ENCODE measurements at places on chromosomes 11 and 22.

DNA sequence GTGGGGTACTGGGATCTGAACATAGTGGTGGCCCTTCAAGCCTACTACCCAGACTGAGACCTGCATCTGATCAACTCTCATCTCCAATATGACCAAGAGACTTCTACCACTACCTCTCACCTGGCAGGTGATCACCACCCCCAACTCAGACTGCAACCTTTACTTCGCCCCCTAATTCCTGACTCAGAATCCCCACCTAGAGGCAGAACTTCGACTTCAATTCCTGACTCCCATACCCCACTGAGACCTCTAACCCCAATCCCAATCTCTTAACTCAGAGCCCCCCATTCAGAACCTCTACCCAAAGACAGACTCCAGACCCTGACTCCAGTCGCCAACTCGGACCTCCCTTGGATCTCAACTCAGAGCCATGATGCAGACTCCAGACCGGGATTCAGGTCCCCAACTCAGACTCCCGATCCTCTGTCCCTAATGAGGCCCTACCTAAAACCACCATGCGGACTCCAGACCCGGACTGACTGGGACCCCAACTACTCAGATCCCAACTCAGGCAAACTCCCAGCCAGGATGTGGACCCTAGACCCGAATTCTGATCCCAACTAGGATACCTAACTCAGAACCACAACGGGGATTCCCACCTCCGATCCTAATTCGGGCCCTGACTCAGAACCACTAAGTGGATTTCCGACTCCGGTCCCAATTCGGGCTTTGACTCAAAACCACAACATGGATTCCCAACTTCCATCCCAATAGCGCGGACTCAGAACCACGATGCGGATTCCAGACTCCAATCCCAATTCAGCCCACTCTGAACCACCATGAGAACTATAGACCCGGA lies 1.2 kb downstream of the KCNQ1OT1 start:
- no peak for DNase-seq

- no peak for DNase-seq
Measured at GRCh38 chr11:94775567-94776327, 7.6 kb downstream of the AMOTL1 start.

DNA sequence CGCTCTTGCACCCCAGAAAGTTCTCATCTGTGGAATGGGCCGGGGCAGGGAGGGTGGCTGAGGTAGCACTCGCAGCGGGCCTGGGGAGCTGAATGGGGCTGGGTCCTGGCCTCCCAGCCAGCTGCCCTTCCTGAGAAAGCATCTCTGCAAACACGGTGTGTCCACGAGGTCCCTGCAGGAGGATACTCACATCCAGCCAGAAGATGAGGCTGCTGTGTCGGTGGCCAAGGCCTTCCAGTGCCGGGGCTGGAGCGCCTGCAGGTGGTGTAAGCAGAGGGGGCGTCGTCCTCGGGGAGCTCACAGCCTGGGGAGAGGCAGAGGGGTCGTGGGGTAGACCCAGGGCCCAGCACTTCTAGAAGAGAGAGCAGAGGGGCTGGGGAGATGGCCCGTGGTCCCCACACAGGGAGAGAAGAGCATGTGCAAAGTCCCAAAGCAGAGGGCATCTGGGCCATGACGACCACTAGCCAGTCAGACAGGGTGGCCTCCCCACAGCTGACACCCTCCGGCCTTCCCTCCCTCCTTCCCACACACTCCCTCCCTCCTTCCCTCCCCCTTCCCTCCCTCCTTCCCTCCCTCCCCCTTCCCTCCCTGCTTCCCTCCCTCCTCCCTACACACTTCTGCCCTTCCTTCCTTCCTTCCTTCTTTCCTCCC lies 97.9 kb downstream of the WNT7B start:
- DNase-seq: no peak

DNA sequence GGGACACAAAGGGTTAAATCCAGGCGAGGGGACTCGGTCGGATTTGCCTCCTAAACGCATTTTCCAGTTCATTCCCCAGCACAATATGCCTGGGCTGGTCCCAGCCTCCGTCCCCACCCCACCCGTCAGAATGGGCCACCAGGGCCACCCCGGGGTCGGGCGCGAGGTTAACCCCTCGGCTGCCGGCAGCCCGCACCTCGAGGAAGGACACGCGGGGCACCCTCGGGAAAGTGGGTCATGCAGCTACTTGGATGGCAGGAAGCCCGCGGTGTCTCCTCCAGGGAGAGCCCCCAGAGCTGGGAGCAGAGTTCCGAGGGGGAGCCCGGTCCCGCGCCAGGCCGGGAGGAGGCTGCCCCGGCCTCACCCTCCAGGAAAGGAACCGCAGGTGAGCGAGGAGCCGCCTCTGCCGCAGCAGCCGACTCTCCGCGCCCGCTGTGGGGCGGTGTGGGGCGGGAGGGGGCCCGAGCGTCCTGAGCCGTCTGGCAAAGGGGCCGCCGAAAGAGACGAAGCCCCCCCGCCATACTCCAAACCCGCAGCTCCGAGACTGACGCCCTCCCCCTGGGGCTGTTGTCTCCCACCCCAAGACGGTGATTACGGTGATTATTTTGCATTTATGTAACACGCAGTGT lies 1.4 kb downstream of the NECTIN1 start:
- no peak for DNase-seq

DNA sequence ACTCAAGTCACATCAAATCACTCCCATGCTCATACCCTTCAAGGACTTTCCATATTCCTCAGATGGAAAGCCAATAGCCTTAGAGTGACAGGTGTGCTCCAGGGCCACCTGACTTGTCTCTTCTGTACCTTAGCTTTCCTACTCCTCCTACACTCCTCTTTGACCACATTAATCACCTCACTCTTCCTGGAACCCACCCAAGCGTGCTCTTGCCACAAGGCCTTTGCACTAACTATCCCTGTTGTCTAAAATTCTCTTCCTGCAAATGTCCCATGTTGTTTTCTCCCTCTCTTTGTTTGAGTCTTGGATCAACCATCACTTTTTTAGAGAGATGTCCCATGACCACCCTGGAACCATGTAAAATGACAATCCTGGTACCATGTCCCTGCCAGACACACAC lies 244.1 kb downstream of the AASDHPPT start:
- DNase-seq: no peak

DNA sequence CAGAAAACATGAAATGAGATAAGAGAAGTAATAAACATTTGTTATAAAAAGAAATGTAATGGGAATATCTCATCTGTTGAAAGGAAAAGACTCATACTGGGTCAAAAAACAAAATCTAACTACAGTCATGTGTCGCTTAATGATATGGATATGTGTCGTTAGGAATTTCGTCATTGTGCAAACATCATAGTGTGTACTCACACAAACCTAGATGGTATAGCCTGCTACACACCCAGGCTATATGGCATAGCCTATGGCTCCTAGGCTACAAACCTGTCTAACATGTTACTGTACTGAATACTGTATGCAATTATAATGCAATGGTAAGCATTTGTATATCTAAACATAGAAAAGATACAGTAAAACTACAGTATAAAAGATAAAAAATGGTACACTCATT lies 89.8 kb upstream of the ZC3H12C start:
- DNase-seq: no peak

GRCh38 chr11:36243641-36244040 lies 45.6 kb downstream of the COMMD9 start:
- DNase-seq: no peak

DNA sequence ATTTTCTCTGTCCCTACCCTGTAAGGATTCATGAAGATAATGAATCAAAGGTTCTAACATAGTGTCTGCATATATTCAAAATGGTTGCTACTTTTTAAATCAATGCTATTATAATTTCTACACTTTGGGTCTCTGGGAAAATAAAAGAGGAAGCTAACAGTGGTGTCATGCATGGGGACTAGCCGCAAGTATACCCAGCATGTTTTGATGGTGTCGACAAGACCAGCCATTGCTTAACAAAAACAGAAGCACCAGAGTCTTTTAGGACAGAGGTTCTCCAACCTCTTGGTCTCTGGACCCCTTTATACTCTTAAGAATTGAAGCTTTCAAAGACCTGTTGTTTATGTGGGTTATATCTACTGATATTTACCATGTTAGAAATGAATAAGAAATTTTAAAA lies 37.8 kb downstream of the RNF141 start:
- DNase-seq: no peak

- no peak for DNase-seq
Measured at GRCh38 chr11:106070606-106071005, 6.5 kb downstream of the KBTBD3 start.

GRCh38 chr11:43403357-43404231 lies 44.9 kb downstream of the TTC17 start:
- DNase-seq: no peak

GRCh38 chr11:83093634-83094033 lies 21.9 kb upstream of the RAB30 start:
- DNase-seq: no peak

DNA sequence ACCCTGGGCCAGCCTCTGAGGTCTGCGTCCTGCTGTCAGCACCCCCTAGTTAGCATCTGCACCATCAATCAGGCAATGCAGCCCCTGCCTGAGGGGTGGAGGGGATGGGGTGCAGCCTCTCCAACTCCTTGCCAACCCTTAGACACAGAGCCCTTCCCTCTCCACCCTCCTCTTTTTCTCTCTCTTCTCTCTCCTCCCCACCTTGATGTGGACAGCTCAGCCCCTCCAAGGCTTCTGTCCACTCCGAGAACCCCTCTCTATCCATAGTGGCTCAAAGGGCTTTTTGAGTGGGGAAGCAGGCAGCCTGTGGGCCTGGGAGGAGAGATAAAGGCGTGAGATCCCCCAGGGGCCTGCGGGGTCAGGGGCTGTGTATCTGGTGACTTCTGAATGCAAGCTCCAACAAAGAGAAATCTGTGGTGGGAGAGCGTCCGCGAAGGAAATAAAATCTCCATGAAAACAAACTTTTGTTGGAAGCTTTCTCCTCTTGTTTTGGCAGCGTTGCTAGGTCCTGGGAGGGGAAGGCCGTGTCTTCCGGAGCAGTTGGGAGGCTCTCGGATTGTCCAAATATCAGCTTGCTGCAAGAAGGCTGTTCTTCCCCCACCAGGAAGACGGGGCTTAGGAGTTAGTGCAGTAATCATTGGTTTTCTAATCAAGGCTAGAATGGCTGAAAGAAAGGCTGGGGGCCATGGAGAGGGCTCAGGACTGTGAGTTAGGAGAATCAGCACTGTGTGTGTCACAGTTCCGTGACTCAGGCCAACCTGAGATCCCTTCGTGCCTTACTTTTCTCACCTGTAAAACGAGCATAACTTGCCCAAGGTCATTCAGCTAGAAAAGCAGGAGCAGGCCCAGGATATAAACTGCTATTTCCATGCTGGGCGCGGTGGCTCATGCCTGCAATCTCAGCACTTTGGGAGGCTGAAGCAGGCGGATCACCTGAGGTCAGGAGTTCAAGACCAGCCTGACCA lies 50.3 kb downstream of the PKNOX2 start:
- DNase-seq: no peak

DNA sequence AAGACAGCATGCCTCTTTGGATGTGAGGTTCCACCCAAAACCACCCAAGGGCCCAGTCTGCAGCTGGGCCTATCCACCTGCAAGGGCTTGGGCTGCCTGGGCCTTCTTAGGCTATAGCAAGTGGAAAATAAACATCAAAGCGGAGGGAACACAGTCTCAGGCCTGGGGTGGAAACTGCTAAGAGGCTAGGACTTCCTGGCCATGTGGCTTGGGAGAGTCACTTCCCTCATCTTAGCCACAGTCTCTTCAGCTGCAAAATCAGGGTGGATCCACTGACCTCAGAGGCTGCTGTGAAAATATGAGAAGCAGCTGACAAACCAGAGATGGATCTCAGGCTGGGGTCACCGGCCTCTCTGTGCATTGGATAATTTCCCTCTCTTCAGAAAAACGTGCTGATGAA lies 30.6 kb upstream of the TFIP11 start:
- no peak for DNase-seq

DNA sequence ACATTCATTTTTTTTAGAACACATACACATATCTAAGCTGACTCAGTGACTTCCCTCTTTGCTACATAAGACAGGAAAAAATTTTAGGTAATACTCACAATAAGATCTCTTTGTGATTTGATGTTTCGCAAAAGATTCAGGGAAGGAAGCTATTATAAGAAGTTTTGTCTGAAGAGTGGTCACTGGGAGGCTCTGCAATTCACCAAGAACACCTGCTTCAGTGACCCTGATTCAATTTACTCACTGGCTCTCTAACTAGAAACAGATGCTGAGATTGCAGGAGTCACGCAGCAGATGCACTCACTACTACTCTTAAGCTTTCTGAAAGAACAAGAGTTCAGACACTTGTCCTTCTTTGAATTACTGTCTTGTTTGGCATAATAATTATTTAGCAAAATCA lies 193.6 kb upstream of the DDI1 start:
- DNase-seq: no peak

GRCh38 chr22:48546653-48547424 lies 1280.8 kb downstream of the BRD1 start:
- no peak for DNase-seq

- no peak for DNase-seq
Measured at GRCh38 chr22:44365832-44366231, 53.1 kb upstream of the SHISAL1 start.

DNA sequence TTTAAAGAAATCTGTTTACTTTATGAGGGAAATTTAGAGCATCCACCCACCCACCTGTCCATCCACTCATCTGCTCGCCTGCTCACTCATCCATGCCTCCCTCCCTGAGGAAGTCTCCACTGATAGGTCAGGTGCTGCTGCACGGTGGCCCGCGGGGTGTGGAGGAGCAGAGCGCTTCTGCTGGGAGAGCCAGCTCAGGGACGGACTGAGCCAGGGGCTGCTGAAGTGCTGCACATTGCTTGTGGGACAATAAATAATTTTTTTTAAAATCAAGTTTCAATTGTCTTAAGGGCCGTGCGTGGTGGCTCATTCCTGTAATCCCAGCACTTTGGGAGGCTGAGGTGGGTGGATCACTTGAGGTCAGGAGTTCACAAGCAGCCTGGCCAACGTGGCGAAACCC lies 148.9 kb downstream of the TBC1D22A start:
- DNase-seq: no peak

DNA sequence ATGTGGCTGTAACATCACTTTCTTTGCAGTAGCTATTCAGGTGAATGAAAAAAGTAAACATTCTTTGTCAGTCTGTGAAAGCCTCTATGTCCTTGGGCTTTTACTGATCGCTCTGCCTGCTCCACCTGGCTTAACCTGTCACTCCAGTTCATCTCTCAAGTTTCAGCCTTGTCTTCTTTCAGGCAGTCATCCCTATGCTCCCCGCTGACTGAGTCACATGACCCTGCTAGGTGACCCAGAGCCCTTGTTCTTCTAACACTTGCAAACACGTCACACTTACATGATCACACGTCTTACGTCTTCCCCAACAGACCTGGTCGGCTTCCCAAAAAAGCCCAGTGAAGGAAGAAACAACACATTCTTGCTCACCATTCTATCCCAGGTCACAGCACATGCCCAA lies 499.3 kb upstream of the TENM4 start:
- no peak for DNase-seq

DNA sequence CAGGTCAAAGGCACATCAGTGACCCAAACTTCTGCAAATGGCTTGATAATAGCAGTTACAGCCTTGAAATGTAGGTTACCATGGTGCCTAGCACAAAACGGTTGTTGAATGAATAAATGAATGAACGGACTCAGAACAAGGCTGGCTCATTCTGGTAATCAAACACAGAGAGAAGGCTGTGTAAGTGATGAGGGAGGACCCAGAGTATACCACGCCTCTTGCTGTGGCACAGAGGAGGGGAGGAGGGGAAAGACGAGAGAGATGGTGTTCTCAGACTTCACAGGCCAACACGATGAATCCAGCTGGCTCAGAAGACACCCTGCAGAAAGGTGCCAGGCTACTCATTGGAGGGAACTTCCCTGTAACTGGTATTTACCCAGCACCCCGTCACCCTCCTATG lies 38.3 kb downstream of the PC start:
- DNase-seq: no peak

GRCh38 chr22:33792832-33793231 lies 127.4 kb downstream of the LARGE1 start:
- DNase-seq: no peak

GRCh38 chr11:8650401-8650990 lies 32.0 kb downstream of the TRIM66 start:
- no peak for DNase-seq

Measured in activated T-cell treated with anti-CD3 and anti-CD28 coated beads for 48 hours (primary cell).